ENCODE measurements at places on chromosomes 2 and 18.

GRCh38 chr2:954687-955000 lies 4.0 kb downstream of the SNTG2 start:
- no peak for DNase-seq

DNA sequence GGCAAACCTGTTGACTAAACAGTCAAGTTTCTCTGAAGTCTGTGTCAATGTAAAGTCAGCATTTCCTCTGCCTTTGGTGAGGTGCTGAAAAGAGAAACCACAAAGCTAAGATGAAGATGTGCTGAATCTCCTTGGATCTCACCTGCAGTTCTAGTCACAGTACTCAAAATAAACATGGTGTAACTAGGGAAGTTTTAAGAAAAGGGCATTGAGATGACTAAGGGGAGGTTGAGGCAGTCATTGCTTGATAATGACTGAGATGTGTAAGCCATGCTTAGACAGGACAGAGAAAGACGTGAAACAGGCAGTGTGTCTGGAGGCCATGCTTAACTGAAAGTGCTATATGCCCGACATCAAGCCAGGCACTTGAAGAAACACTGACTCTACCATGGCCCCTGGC lies 1010.0 kb upstream of the CELF4 start:
- no peak for DNase-seq

DNA sequence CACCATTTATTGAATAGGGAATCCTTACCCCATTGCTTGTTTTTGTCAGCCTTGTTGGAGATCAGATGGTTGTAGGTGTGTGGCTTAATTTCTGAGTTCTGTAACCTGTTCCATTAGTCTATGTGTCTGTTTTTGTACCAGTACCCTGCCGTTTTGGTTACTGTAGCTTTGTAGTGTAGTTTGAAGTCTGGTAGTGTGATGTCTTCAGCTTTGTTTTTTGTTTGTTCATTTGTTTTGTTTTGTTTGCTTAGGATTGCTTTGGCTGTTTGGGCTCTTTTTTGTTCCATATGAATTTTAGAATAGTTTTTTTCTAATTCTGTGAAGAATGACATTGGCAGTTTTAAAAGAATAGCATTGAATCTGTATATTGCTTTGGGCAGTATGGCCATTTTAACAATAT lies 12.7 kb downstream of the GKN2 start:
- no peak for DNase-seq

GRCh38 chr2:135709992-135710391 lies 31.7 kb upstream of the UBXN4 start:
- peak; percentile 34 for DNase-seq

DNA sequence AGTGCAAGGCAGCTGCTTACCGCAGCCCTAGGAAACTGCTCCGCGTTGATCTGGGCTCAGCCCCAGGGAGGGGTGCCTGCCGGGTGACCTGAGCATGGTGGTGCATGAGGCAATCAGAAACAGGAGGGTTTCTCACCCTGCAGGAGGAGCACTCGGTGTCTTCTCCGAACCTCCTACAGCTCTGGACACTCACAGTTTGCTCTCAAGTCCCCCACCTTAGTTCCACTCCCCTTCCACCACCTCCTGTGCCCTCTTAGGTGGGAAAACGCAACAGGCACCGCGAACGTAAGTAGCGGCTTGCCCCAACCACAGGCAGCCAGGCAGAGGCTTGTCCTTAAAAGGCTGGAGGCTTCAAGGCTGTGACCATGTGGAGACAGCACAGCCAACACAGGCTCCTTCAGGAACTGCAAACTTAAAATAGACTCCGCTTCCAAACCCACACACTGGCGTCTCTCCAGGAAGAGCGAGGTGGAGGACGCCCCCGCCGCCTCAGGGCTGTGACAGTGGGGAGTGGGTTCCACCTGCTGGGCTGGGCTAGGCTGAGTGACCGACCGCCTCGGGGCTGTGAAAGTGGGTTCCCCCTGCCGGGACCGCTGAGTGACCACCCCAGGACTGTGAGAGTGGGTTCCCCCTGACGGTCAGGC lies 71.6 kb downstream of the NDUFA10 start:
- DNase-seq = no peak

- no peak for DNase-seq
Measured at GRCh38 chr18:38940863-38941531, 1375.4 kb upstream of the CELF4 start.

DNA sequence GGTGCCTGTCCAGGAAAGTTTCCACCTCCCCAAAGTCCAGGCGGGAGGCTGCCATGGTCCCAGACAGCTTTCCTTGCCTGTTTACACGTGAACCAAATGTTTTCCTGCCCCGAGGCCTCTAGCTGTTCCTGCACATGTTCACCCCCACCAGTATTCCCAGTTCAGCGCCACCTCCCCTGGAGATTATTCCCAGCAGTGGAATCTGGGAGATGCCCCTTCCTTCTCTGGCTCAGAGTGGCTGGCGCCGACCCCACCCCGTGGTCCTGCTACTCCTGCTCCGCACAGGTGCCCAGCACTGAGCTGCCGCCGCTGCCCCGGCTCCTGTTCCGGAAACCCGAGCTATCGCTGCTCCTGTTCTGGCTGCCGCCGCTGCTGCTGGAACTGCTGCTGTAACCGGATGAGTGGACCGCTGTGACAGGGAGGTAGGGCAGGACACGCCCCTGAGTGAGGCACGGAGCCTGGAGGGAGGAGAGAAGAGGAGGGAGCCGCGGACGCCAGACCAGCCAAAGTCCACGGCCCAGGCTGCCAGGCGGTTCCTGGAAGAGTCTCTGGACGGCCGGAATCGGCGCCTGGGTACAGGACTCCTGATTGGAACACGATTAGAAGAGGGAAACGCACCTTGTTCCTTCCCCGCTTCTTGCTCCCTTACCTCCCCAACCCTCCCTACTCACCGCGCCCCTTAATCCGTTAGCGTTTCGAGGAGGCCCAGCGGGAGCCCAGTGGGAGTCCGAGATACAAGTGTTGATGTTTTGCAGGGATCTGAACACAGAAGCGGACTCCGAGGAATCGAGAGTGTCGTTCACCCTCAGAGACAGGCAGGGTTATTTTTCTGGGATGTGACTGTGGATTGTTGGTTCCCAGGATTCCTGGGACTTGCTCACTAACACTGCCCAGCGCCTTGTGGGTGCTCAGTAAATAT lies at the start of gene PDE11A:
TSS of gene PDE11A (minus strand) at position 395 of the 919 bp plus-strand sequence. CDS start at position 55, 340 bp downstream.
- peak; percentile 82 for DNase-seq

GRCh38 chr2:233822781-233823730 lies 31.3 kb downstream of the HJURP start:
- no peak for DNase-seq

DNA sequence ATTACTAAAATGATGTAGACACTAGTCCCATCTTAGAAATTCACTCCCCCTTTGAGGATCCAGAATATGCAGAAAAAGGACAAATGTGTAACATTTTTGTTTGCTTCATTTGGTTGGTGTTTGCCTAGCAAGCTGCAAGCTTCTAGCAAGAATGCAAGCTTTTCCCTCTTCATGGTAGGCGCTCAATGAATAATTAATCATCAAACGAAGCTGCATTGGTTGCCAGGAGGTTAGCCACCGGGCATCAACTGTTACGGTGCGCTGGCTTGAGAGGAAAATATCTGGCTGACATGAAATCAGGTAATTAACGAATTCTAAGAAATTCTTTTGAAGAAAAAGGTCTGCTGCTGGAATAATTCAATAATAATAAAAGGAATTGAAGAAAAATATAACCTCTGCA lies 341.0 kb upstream of the KYNU start:
- DNase-seq = peak; percentile 9

DNA sequence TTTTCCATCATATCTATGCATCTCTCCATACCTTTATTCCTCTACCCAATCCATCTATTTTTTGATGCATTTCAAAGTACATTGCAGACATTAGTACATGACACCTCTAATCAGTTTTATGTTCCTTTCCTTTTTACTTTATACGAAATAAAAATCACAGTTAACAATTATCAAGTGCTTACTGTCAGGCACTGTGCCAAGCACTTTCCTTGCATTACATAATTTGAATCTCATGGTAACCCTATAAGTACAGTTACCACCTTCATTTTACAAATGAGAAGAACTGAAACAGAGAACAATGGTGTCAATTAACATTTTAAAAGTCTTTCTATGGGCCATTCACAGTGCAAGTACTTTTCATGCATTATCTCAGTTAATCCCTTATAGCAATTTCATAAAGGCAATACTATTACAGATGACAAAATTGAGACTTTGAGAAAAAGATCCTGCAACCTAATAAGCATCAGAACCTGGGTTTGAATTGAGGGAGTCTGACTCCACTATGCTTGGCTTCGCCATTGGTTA lies 544.4 kb upstream of the TNP1 start:
- no peak for DNase-seq

GRCh38 chr2:109616184-109616583 lies 2.0 kb downstream of the SOWAHC start:
- DNase-seq = no peak
